ENCODE measurements at places on chromosomes 3 and 15. TPM values are rescaled to one million over a fixed set of nuclear protein-coding genes. Genes with fewer than 3 reads are reported as not detected.

The SLC24A5 gene
- not detected for total RNA-seq

GRCh38 chr3:19363071-19363470 is 214.8 kb downstream of the KCNH8 start:
- no peak for DNase-seq

- no peak for DNase-seq
Observed at GRCh38 chr15:63344731-63345390, 36.8 kb downstream of the CA12 start.

GRCh38 chr3:131402391-131403039 is 20.9 kb downstream of the NUDT16 start:
- DNase-seq = no peak

- DNase-seq = no peak
Observed at GRCh38 chr3:12148183-12148940, 10.3 kb downstream of the TIMP4 start.

GRCh38 chr15:51681303-51681963 is at the start of gene SCG3:
Gene SCG3 (plus strand): TSS chr15:51681503. CDS start chr15:51681756, 253 bp downstream.
- peak; percentile 78 for DNase-seq

The GCHFR gene
- 40.2 TPM for total RNA-seq

GRCh38 chr15:74610302-74610951 is 5.2 kb upstream of the CLK3 start:
- no peak for DNase-seq

DNA sequence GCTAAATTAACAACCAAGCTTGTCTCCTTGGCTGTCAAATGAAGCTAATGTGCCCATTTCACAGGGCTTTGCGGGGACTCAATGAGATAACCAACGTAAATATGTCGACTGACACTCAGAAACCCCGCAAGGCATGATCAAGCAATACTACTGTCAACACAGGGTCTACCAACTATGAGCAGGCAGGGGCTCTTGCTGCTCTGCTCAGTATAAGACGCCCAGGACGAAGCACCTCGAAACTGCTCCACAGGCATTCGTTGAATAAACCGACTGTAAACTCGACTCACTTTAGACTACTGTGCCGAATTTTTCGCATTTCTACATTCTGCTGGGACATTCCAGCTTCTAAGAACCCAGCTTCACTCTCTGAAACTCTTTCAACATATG is 55.0 kb downstream of the FEZF2 start:
- DNase-seq = no peak

GRCh38 chr15:91704343-91704742 is 149.2 kb upstream of the SLCO3A1 start:
- DNase-seq = no peak

The ABHD6 gene
- 3.9 TPM for total RNA-seq

- DNase-seq = no peak
Observed at GRCh38 chr3:98812851-98813374, 49.8 kb downstream of the ST3GAL6 start.

DNA sequence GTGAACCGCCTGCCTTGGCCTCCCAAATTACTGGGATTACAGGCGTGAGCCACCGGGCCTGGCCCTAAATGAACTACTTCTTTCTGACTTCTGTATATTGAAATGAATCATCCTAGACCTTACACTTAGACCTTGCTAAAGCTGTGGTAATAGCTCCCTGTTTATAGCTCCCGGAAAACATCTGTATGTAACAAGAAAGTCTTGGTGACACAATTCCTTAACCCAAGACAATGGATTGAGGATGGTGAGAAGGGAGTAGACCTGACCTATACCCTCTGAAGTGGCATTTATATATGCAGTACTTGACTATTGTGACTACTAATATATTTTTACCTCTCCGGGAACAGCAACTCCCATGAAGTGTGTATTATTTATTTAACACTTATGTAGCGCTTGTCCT is 48.0 kb upstream of the TBL1XR1 start:
- DNase-seq = no peak

The FOXB1 gene
- 1.5 TPM for total RNA-seq
